ENCODE measurements at places on chromosomes 2 and 18.

GRCh38 chr2:135132314-135132713, 80.2 kb downstream of the RAB3GAP1 start:
- DNase-seq: peak; percentile 78

- no peak for DNase-seq
Measured at GRCh38 chr18:80190311-80190710, 57.0 kb downstream of the PARD6G start.

- peak; percentile 21 for DNase-seq
Measured at GRCh38 chr2:230891064-230891463, 26.3 kb downstream of the ITM2C start.

- DNase-seq: no peak
Measured at GRCh38 chr2:231533777-231534125, 3.5 kb upstream of the NMUR1 start.

- DNase-seq: peak; percentile 68
Measured at GRCh38 chr18:48036641-48037421, 106.4 kb upstream of the SMAD2 start.
